ENCODE measurements at places on chromosomes 3 and 15. TPM values are rescaled to one million over a fixed set of nuclear protein-coding genes. Genes with fewer than 3 reads are reported as not detected.

ARPP21 gene
- not detected for total RNA-seq

GRCh38 chr15:80785335-80785734, 6.2 kb downstream of the CEMIP start:
- DNase-seq: no peak
- H3K4me1 ChIP-seq: peaks cover 6% of the 10 kb centered on the region
- H3K36me3 ChIP-seq: no peaks in the 10 kb centered on the region
- no peaks in the 10 kb centered on the region for H3K27me3 ChIP-seq
- H3K27ac ChIP-seq: no peak overlapping the region

DNA sequence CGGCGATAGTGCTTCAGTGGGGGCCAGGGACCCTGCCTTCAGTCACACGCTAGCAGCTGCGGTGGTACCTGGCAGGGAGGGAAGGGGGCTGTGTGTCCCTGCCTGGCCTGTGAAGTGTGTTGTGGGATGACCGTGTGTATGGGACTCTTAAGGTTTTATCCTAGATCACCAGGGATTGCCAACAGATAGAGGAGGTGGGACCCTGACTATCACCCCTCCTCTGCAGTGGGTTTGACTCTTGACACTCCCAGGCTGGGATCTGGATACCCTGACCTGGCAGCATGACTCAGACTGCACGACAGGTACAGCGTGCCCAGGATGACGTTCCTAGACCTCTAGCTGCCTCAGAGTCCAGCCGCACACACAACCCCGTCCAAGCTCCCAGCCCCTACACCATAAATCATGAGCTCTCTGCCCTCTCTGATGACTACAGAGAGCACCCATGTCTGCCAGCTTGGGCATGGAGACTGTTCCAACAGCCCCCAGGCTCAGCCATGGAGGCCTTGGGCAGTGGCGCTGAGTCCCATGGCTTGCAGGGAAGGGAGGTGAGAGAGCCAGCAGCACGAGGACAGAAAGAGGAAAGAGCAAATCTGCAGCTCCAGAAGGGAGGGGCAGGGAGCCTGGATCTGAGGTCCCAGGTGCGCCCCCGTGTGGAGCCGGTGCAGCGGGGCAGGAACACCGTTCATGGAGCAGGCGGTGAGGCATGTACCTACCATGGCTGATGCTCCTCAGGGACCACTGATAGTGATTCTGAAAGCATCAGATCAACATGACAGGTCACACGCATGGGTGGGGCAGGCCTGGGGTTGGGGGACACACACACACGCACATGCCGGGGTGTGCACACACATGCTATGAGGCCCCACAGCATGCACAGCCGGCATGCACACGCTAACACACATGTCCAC, 71.0 kb downstream of the ADAMTS7 start:
- peaks cover 4% of the 10 kb centered on the region for H3K4me1 ChIP-seq
- no peaks in the 10 kb centered on the region for H3K36me3 ChIP-seq
- H3K27ac ChIP-seq: no peak overlapping the region

- no peaks in the 10 kb centered on the region for H3K27me3 ChIP-seq
- H3K4me3 ChIP-seq: no peak overlapping the region
- no peak for DNase-seq
- peaks cover 9% of the 10 kb centered on the region for H3K4me1 ChIP-seq
- no peaks in the 10 kb centered on the region for H3K36me3 ChIP-seq
- peak overlapping the region; percentile 84 for H3K27ac ChIP-seq
Measured at GRCh38 chr3:4741404-4742307, 237.6 kb upstream of the BHLHE40 start.

- H3K36me3 ChIP-seq: peaks cover 100% of the 10 kb centered on the region
- H3K27ac ChIP-seq: no peak overlapping the region
- no peaks in the 10 kb centered on the region for H3K27me3 ChIP-seq
- no peak for DNase-seq
- no peaks in the 10 kb centered on the region for H3K4me1 ChIP-seq
Measured at GRCh38 chr3:57637391-57637790, 40.2 kb upstream of the ARF4 start.

- H3K27ac ChIP-seq: no peak overlapping the region
- H3K4me3 ChIP-seq: peak overlapping the region; percentile 35
- no peaks in the 10 kb centered on the region for H3K36me3 ChIP-seq
- no peaks in the 10 kb centered on the region for H3K4me1 ChIP-seq
Measured at GRCh38 chr15:75801859-75802593, 41.2 kb upstream of the UBE2Q2 start.

DNA sequence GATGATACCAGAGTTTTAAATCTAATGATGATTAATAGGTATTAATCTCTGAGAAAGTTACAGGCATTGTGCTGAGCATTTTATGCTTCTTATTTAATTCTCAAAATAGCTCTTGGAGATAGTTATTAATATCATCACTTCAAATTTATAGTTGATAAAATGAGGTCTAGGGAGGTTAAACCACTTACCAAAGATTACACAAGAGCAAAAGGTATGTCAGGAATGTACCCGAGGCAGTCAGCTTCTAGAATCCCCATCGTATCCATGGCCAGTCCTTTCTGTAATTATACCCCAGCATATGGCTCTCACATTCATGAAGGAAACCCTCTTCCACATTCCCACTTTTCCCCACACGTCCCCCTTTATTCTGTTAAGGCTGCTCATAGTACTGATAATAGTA, 421.3 kb downstream of the PYDC2 start:
- H3K27me3 ChIP-seq: no peaks in the 10 kb centered on the region
- H3K27ac ChIP-seq: no peak overlapping the region
- no peak for DNase-seq
- no peaks in the 10 kb centered on the region for H3K4me1 ChIP-seq
- no peak overlapping the region for H3K4me3 ChIP-seq

GRCh38 chr3:30077746-30078145, 528.7 kb upstream of the TGFBR2 start:
- DNase-seq: no peak
- no peak overlapping the region for H3K4me3 ChIP-seq
- H3K36me3 ChIP-seq: no peaks in the 10 kb centered on the region

- no peak overlapping the region for H3K27ac ChIP-seq
- H3K36me3 ChIP-seq: no peaks in the 10 kb centered on the region
- no peaks in the 10 kb centered on the region for H3K27me3 ChIP-seq
- no peak overlapping the region for H3K4me3 ChIP-seq
- DNase-seq: no peak
- H3K4me1 ChIP-seq: no peaks in the 10 kb centered on the region
Measured at GRCh38 chr3:27279123-27279522, 90.1 kb downstream of the NEK10 start.

GRCh38 chr3:45509768-45510129, 84.8 kb upstream of the LIMD1 start:
- H3K4me3 ChIP-seq: no peak overlapping the region
- H3K27me3 ChIP-seq: no peaks in the 10 kb centered on the region
- H3K4me1 ChIP-seq: no peaks in the 10 kb centered on the region

RPP14 gene
- 21.8 TPM for total RNA-seq

MNS1 gene
- total RNA-seq: 0.60 TPM

RASGRF1 gene
- 0.12 TPM for total RNA-seq

DNA sequence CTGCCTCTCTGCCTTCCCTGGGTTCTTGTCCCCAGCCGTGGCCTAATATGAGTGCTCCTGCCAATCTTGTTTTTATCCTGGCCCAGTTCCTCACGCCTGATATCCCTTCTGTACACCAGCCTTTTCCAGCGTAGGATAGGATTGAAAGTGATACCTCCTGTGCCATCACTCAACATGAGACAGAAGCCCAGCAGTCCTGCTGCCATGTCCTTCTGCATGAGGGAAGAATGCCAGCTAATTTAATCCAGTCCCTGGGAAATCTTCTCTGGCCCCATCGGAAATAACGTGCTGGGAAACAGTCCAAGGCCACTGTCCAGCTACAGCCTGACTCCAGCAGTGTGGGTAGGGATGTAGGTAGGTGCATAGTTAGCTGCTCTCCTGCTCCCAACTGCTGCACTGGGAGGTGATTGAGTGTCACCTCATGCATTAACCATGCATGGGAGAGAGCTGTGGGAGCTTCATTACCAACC, 92.0 kb upstream of the TPM1 start:
- no peak overlapping the region for H3K27ac ChIP-seq
- H3K27me3 ChIP-seq: no peaks in the 10 kb centered on the region
- DNase-seq: no peak
- peaks cover 5% of the 10 kb centered on the region for H3K4me1 ChIP-seq

DNA sequence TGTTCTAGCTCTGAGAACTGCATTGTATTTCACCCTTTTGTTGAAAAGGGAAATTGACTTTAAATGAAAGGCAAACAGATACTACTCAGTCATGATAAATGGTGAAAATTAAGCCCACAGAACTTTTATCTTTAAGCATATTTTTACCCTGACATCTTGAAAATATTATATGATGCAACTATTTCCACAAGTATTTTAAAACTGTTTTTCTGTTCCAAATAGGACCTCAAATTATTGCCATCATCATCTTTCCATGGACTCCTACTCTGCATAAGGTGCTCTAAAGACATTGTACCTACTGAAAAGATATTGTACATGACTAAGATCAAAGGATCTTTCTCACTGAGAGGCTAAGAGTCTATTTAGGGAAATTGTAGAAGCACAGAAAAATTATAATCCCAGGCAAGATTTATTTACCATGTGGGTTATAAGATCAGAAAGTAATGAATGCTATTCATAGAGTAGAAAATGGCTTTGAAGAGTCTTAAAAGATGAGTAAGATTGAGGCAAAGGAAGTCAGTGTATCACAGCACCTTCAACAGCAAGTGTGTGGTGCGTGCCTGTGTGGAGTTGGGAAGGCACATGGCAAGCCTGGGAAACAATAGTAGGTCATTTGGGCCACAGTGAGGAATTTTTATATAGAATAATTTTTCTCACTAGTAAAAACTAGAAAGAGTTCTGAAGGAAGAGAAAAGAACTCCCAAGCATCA, 68.8 kb downstream of the VGLL3 start:
- no peak for DNase-seq
- H3K36me3 ChIP-seq: no peaks in the 10 kb centered on the region
- no peak overlapping the region for H3K4me3 ChIP-seq
- no peaks in the 10 kb centered on the region for H3K4me1 ChIP-seq
- H3K27me3 ChIP-seq: no peaks in the 10 kb centered on the region

Measured in heart left ventricle (tissue), 16 donors.